ENCODE measurements at places on chromosomes 12 and 14.

DNA sequence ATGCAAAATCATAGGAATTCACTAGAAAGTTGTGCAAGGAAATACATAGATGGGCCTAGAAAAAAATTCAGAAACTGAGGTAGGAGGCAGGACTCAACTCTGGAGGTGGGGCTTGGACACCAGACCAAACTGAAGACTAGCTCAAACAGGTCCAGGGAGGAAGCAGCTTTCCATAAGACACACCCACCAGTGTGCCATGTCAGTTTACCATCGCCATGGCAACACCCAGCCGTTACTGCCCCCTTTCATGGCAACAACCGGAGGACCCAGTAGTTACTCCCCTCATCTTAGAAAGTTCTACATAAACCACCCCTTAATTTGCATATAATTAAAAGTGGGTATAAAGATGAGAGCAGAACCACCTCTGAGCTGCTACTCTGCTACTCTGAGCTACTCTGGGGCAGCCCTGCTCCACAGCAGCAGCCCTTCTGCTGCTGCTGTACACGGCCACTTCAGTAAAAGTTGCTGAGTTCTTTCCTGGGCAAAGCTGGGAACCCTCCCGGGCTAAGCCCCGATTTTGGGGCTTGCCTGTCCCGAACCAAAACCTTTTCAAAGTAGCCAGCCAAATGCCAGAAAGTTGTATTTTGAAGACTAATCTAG lies 30.8 kb upstream of the NINJ2 start:
- DNase-seq = no peak

DNA sequence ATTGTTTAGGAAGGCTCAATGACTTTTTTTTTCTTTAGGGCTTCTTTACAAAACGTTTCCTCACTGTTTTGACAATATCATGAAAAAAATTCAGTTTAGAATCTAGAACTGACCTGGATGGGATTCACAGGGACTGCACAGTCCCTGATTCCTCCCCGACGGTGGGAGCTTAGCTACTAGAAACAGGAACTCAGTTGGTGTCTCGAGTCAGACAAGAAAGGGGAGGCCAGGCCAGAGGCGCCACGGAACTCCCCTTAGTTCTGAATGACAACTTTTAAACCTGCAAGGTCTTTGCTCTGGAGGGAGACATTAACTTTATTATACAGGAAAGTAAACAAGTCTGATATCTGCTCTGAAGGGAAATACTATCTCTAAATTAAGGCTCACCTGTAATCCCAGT lies 45.4 kb upstream of the SRP54 start:
- DNase-seq = no peak

DNA sequence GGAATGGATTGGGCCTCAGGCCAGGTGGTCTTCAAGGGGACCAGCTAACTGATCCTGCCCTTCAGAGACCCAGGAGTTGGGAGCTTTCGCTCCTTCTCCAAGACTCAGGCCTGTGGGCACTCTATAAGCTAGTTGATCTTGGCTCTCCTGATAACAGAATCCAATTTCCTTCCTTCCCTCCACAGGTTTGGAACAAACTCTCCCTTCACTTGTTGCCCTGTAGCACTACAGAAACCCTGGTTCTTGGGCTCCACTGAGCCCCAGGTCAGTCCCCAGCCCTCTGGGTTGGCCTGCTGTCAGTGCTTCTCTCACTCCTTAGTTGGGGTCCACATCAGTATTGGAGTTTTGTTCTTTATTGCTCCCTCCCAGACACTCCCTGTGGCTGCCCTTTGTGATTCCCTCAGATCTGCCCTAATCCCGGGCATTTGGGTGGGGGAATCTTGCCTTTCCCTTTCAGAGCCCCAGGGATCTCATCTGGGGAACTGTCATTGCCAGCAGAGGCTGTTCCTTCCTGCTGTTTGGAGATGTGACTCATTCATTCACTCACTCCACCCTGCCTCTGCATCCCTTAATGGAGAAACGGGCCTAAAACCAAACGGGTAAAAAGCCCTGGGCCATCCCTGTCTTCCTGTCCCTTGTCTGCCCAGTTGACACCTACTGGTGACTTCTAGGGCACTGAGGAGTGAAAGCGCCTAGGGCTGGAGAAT lies 4.4 kb upstream of the GPD1 start:
- DNase-seq = no peak

- DNase-seq = no peak
Observed at GRCh38 chr14:61113561-61114225, 132.6 kb downstream of the SLC38A6 start.

GRCh38 chr12:123106640-123107359 lies 44.1 kb downstream of the PITPNM2 start:
- no peak for DNase-seq

GRCh38 chr12:108635997-108636808 lies 2.5 kb upstream of the SELPLG start:
- DNase-seq = no peak

DNA sequence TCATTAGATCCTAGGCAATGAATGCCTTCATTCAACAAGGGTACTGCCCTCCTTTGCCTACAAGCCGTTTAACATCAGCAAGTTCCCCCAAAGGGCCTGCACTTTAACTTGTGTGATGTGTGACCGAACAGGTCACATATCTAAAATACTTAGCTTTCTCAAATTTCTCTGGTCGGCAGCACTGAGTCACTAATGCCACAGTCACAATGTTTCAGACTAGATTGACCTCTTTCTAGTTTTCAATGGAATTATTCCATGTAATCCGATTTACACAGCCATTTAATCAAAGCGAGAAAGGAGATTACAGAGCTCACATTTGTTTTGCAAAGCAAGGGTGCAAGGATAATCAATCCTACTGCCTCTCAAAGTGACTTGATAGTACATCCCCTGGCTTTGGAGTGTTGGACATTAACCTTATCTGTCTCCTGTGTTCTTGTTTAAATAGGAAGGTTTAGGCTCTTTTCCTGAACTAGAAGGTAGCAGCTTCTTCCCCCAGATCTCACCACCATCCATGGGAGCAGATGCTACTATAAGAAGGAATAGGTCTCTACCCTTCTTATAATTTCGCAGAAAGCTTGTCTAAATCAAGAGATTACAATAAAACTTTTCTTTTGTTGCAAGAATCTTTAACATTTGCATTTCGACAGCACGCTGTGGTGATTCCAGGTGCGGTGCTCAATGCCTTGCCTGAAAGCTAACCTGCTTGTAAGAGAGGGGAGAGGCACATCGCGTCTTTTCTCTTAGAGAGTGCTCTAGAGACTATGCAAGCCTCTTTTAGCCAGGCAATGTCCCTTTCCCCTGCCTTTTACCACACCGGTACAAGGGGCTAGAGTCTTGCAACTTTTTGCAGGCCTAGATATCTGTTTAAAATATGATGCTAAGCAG lies 1.8 kb downstream of the KITLG start:
- no peak for DNase-seq

GRCh38 chr12:120702637-120703036 lies 7.6 kb upstream of the UNC119B start:
- no peak for DNase-seq

DNA sequence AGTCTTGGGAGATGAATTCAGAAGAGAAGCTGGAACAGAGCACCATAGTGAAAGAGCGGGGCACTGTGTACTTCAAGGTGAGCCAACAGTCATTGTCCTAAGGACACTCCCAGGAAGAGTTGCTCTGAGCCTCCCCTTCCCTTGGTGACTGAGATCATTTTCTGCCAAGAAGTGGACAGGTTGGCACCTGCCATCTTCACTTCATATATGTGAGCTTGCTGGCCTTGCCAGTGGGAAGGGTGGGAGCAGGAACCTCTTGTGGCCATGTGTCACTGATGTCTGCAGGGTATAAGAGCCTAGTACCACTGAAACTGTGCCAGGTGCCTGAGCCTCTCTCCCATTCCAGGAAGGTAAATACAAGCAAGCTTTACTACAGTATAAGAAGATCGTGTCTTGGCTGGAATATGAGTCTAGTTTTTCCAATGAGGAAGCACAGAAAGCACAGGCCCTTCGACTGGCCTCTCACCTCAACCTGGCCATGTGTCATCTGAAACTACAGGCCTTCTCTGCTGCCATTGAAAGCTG lies 5.3 kb downstream of the FKBP4 start:
- no peak for DNase-seq

DNA sequence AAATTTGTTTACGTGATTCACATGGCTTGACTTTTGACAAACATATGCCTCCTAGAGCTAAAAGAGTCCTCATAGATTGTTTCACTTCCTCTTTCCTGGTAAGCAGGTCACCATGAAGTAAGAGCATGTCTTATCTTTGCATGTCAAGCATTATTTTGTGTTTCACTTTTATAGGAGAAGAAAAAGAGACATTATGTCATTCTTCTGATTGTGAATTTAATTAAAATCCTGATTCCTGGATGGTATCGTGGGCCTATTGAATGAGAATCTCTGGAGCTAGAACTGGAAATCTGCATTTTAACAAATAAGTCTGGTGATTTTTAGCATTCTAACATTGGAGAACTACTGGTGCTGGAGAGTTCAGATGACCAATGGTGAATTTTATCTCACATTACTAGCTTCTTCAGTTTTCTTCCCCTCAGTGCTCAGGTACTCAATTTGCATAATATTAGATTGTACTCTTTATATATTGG lies 218.6 kb upstream of the ATP2B1 start:
- DNase-seq = no peak

GRCh38 chr12:16198884-16199283 lies 78.6 kb downstream of the SLC15A5 start:
- no peak for DNase-seq

DNA sequence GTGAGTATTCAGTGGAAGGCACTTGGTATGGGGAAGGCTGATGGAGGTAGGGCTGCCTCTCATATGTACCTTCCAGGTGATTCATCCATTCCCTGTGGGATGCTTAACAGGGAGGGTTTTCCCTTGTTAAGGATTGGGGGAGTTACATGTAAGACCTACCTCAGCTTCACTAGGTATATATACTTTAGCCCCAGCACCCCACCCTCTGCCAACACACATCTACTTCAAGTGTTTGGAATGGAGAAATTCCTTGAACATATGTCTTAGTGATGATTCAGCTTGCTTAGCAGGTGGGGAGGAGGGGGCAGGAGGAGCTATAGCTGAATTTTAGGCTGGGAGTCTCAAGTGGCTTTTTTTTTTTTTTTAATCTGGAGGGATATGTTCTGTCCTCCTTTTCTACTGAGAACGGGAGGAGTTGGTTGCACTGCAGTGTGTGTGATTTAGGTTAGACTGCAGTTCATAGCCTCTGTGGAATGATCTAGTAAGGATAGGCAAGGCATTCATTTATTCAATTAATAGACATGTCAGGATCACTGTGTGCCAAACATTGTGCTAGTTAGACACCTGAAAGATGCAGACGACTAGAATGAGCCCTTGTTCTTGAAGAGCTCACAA lies 1.7 kb downstream of the PIP4K2C start:
- DNase-seq = no peak

DNA sequence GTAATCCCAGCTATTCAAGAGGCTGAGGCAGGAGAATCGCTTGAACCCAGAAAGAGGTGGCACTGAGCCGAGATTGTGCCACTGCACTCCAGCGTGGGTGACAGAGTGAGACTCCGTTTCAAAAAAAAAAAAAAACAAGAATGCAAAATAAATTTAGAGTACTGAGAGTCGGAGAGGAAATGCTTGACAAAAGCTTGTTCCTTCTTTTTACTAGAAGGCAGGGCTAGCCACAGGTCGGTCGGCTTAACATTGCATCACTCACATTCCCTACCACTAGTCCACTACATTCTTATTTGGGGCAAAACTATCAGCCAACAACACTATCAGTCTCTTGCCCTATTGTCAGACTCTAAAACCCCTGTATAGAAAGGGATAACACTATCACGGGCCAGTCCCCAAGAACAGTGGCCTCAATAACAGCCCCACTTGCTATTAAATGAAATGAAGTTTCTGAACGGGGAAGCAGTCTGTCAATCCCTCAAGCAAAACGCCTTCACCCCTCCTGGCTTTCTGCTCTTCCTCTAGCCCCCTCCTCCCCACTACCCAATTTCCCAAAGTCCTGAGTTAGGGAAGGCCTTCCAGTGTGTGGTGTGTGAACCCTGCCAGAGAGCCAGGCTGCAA lies 1.0 kb downstream of the RNF41 start:
- DNase-seq = no peak

- DNase-seq = no peak
Observed at GRCh38 chr14:32524609-32525375, 195.7 kb downstream of the AKAP6 start.

- DNase-seq = no peak
Observed at GRCh38 chr12:14771651-14772137, 31.6 kb downstream of the WBP11 start.

GRCh38 chr12:69511016-69511415 lies 40.8 kb downstream of the FRS2 start:
- no peak for DNase-seq

GRCh38 chr14:21203470-21204166 lies 47.8 kb upstream of the OR5AU1 start:
- no peak for DNase-seq

DNA sequence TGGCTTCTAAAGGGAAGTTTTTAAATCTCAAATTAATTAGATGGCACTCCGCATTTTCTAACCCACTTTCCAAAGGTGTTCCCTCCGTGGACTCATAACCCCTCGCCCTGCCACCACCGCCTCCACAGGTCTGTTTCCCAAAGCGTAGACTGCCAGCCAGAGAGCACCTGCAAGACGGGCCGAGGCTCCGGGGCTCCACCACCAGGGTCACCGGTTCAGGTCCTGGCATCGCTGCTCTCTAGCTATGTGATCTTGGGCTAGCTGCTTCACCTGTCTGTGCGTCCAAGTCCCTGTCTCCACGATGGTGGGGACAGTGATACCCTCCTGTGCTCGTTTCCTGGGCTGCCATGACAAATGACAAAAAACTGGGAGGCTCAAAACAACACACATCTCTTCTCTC lies 11.5 kb downstream of the RIMBP2 start:
- DNase-seq = no peak

DNA sequence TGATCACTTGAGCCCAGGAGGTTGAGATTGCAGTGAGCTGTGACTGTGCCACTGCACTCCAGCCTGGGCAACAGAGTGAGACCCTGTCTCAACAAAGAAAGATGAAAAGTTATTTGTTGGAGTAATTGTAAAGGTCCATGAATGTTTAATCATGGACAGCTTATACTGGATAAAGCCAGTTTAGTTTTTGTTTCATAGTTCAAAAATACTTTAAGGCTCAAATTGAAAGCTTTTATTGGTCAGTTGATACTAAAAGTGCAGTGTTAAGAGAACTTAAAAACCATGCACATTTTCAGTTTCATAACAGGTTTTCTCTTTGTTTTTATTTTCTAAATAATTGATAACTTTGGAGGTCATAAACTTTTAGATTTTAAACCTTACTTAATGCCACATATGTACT lies 108.4 kb downstream of the MON2 start:
- no peak for DNase-seq

DNA sequence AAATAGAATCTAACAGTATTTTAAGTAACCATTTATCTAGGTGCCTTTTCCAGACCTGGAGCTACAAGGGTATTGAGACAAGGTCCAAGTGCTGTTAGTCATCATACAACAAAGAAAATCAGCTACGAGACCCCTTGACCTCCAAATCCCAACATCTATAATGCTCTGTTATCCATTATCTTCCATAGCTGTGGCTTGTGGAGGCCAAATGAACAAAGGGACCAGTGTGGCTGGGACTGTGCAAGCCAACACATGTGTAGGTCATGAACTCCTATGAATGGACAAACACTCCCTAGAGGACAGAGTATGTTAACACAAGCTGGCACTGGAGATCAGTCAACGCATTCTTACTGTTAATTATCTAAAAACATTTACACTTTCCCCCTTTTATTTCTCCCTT lies 374.5 kb downstream of the EMP1 start:
- no peak for DNase-seq

GRCh38 chr14:65255029-65255545 lies 152.8 kb upstream of the MAX start:
- DNase-seq = no peak

GRCh38 chr14:18656627-18657026 lies 55.7 kb downstream of the OR11H12 start:
- DNase-seq = no peak

- no peak for DNase-seq
Observed at GRCh38 chr14:23076785-23077408, 18.0 kb downstream of the ACIN1 start.

Measured in stimulated activated CD4-positive, alpha-beta T cell treated with anti-CD3 and anti-CD28 coated beads, Interleukin-1b, Interleukin-23, amount 100 ng/mL, for 1 hour (primary cell).